D341Med (cell line): ENCODE measurements at places on chromosomes 5 and 9.

DNA sequence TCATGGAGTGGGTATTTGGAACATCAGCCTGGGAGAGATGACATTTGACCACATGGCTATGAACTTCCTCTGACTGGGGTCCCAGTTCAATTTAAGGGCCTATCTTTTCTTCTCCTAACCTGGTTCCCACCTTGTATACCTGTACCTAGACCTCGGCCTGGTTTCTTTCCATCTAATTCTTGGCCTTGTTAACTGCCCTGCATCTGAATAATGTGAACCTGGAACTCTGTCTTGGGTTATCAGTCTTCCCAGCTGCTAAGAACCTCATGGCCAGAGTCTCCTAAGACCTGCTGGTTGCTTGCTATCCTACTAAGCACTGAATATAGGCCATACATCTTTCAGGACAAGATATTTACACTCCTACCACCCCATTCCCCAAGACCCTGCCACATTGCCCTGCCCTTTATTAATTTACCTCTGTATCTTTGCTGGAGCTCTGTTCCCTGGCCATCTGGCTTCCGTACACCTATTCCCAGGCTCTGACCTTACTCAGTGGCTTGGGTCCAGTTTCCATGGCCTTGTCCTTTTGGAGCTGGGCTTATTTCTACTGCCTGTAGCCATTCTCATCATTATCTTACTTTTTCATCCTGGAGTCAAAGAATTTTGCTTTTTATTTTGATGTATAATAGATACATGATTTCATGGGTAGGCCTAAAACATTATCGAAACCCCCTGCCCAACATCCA lies 6.6 kb downstream of the PSAT1 start:
- DNase-seq: no peak

GRCh38 chr5:180807046-180807445 lies 4.4 kb upstream of the MGAT1 start:
- no peak for DNase-seq

DNA sequence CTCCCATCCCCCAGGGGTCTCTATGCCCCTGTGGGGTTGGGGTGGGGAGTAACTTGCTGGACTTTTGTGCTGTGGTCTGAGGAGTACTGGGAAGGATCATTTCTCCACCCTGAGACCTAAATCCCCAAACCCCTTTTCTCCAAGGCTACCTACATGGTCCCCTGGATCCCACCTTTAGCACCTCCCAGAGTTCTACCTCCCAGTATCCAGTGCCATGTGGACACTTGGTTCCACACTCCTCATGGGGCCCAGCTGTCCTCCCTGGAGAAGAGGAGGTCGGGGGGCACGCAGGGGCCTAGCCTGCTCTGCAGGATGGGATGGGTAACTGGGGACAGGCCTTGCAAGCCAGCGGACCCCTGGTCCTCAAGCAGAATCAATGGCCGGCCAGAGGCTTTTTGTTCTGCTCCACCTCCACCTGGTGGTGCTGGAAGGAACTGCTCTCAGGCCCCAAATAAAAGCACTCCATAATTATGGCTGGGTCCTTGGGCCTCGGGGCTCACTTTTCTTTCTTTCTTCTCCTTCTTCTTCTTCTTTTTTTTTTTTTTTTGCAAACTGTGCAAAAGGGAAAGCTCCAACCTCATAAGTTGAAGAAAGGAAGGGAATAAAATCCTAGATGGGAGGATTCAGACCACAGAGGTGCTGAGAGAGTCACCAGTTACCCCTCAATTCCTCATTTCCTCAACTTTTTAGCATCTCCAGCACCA lies 68.4 kb downstream of the PSD2 start:
- peak; percentile 85 for DNase-seq

- no peak for DNase-seq
Observed at GRCh38 chr5:113776168-113776567, 262.7 kb downstream of the YTHDC2 start.

DNA sequence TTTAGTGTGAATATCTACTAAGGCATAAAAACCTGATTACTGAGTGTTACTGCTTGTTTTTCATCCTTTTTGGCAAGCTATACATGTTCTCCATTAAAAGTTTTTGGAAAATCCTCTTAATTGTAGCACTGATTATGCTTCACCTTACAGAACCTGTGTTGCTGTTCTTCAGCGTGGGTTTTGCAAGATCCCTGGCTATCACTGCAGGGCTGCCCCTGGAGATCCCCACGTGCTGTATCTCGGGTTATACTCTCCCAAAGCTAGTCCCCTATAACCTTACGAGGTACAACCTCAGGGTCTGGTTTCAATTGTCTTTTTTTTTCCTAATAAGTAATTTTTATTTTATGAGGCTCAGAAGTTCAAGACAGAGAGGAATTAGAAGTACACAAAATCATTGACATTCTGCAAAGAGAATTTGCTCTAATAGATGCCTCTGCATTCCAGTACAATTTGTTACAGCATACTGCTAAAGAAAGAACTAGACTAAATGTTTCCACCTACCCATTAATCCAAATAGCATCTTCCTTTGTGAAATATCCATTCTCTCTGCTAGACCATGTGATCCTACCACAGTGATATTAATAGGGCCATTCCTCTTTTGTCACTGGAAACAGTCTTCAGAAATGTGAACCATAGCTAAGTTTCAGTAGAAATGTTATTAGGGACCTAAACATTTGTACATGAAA lies 25.8 kb upstream of the CAMK4 start:
- peak; percentile 26 for DNase-seq

DNA sequence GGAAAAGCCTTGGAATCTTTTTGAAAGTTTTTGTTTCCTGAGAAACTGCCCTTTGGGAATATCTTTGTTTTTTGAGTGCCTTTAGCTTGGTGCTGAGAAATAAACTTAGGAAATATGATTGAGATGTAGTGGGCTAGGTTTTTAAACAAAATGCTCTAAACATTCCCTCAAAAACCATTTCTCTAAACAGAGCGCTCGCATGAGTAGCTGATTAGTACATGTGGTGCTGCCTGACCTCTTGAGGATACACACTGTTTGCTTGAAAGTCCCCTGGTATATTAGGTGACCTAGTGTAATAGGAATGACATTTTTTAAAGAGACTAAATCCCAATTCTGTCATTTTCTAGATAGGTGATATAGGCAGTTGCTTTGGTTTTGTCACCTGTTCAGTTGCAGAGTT lies 132.3 kb downstream of the ADAMTSL1 start:
- DNase-seq: no peak

DNA sequence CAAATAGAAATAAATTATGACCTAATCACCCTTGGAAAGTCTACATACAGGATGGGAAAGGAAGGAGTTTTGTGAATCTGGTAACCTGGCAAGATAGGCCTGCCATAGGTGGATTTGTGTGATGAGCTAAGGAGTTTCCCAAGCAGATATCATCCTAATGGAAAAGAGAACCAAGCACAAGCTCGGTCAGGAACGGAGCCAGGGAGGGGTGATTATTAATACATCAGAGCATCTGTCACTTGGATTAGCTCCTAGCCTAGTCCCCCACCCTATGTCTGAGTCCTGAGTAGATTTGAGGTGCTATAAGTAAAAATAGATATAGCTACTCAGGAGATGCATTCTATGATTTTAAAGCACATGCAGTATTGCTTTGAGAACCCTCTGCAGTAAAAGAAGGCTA lies 57.3 kb upstream of the SMARCA2 start:
- DNase-seq: peak; percentile 58

GRCh38 chr9:136564379-136564988 lies 18.6 kb upstream of the NOTCH1 start:
- DNase-seq: no peak

DNA sequence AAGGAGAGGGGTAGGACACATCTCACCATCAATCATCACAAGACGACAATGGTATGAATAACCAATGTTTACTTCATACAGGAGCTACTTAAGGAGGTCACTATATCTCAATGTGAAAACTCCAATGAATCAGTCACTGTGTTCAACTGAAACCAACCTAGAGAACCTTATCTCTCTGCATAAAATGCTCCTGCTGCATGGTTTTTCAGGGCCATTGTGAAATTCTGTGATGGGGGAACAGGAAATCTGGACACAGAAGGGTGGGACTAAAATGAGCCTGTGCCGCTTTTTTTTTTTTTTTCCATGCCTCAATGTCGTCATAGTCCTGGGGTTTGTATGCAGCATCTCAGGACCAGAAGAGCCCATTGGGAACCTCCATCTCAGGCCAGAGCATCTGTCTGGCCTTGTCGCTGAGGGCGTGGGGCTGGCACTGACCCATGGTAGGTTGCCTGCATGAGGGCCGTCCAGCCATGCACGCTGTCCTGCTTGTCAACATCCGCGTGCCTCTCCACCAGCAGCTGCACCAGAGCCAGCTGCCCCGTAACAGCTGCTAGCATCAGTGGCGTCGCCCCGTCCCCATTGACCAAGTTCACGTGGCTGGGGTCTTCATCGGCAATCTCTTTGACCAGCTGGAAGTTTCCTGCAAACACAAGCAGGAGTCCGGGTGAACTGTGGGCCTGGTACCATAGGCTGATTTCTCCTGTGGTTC lies 12.7 kb downstream of the ANKS6 start:
- no peak for DNase-seq
